Dermis blood vessel endothelial cell (primary cell): ENCODE measurements at places on chromosomes 7 and 10. TPM values are rescaled to one million over a fixed set of nuclear protein-coding genes. Genes with fewer than 3 reads are reported as not detected.

Gene MYO1G
- total RNA-seq = 0.09 and 0.17 TPM in 2 replicates

Gene LRRC18
- not detected in 2 replicates for total RNA-seq

Gene ARL3
- total RNA-seq = 3.6 and 4.6 TPM in 2 replicates

Gene VSTM4
- 0.56 and 1.0 TPM in 2 replicates for total RNA-seq

Gene AFAP1L2
- total RNA-seq = 7.6 and 27.7 TPM in 2 replicates

Gene EN2
- not detected in 2 replicates for total RNA-seq

Gene CHRM2
- total RNA-seq = not detected in 2 replicates

Gene BMPER
- 0.70 and 1.0 TPM in 2 replicates for total RNA-seq

Gene KCNMA1
- total RNA-seq = under 0.01 and 0.05 TPM in 2 replicates

Gene CTAGE4
- total RNA-seq = 0.17 TPM in 1 of 2 replicates, not detected in the other

Gene PAPOLB
- 0.23 and 0.34 TPM in 2 replicates for total RNA-seq

Gene AHR
- total RNA-seq = 142 and 189 TPM in 2 replicates

Gene TAS2R4
- total RNA-seq = 0.42 and 0.68 TPM in 2 replicates

Gene C7orf33
- total RNA-seq = not detected in 2 replicates

Gene SHTN1
- total RNA-seq = 1.0 and 2.9 TPM in 2 replicates

Gene SPDYE5
- total RNA-seq = not detected in 2 replicates

Gene CPA2
- not detected in 2 replicates for total RNA-seq

Gene FAM25G
- not detected in 2 replicates for total RNA-seq

Gene ZNF365
- under 0.01 TPM in 1 of 2 replicates, not detected in the other for total RNA-seq

Gene ARHGEF35
- under 0.01 and 0.23 TPM in 2 replicates for total RNA-seq

Gene SH2B2
- total RNA-seq = 2.5 and 4.4 TPM in 2 replicates

Gene CLRN3
- total RNA-seq = 0.19 TPM in 1 of 2 replicates, not detected in the other

Gene PLAU
- 13.4 and 13.8 TPM in 2 replicates for total RNA-seq

Gene ARHGAP21
- 92.2 and 118 TPM in 2 replicates for total RNA-seq

Gene DEPP1
- 174 and 360 TPM in 2 replicates for total RNA-seq

Gene CPVL
- 0.93 and 5.6 TPM in 2 replicates for total RNA-seq

Gene WDFY4
- total RNA-seq = 0.34 and 2.1 TPM in 2 replicates

Gene CDNF
- total RNA-seq = 0.56 and 1.9 TPM in 2 replicates

Gene CARD11
- total RNA-seq = 1.1 and 1.4 TPM in 2 replicates

Gene SLC13A1
- total RNA-seq = not detected in 2 replicates
